COLO829 (cell line): ENCODE measurements at places on chromosomes 1 and 21.

DNA sequence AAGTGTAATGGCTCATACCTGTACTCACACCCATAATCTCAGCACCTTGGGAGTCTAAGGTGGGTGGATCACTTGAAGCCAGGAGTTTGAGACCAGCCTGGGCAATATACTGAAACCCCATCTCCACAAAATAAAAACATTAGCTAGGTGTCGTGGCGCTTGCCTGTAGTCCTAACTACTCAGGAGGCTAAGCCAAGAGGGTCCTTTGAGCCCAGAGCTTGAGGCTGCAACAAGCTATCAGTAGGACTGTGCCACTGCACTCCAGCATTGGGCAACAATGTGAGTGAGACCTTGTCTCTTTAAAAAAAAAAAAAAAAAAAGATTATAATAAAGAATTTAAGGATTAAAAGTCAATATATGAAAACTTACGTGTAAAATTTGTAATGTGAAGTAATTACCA lies 11.7 kb downstream of the BPNT1 start:
- no peak for DNase-seq

- no peak for DNase-seq
Measured at GRCh38 chr1:186739515-186739914, 59.3 kb upstream of the PTGS2 start.

DNA sequence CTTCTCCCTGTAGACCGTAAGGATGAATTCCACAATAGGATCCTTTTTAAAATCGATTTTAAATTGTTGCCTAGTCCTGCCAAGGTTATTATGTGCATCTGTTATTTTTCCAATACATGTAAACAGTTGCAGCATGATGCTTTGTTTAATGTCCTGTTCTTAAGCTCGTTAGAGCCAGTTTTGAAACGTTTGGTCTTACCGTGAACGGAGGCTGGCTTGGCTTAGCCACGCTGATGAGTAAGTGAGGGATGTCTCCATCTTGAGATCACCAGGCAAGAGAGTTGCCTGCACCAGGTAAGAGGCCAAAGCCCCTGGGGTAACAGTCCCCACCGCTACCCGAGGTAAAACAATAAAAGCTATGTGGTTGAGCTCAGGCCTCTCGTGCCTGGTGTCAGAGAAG lies 17.3 kb downstream of the CSTB start:
- no peak for DNase-seq

DNA sequence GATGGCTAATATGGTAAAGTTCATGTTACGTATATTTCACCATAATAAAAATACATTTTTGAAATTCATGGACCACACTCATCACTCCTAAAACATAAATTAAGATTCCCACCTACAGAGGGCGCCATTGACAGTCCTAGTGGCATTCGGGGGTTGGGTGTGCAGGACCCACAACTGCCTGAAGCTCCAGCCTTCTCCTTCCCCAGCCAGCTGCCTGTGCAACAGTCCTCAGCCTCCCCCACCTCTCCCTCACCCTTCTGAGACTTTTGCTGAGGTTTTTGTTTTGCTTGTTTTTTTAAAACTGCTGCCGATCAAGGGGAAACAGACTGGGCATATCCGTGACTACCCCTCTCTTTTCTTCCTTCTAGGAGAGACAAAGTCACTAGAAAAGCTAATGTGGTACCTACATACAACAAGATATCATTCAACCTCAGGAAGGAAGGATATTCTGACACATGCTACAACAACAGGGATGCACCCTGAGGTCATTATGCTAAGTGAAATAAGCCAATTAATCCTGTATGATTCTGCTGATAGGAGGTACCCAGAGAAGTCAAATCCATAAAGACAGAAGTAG lies 9.2 kb upstream of the EVA1C start:
- DNase-seq, result peak; percentile 52

DNA sequence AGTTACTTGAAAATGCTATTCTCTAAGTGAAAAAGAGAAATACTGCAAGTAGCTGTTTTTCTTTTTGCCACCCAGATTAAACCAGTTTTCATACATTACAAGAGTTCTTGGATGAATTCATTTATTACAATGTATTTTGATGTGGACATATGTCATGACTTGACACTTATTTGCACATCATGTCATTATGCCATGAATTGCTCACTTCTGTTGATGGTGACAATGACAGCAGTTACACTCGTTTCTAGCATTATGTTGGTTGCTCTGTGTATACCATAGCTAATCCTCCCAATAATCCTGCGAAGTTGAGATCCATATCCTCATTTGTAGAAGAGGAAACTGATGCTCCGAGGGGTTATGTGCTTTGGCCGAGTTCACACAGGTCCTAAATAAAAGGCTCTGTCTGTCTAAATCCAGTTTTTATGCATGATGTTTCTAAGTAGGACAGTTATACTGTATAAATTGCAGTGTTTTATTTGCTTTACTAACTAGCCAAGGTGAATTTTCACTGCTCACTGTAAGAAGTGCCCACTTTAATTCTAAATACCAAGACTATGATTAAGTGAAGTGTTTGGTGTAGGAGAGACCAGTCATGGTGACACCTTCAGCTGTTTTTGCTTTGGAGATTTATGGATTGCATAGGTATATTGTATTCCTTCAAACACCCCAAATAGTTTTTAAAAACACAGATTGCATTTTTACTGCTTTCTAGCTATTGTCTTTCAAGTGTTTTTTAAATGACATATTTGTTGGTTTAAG lies 56.7 kb downstream of the PRDM2 start:
- no peak for DNase-seq

- DNase-seq, result no peak
Measured at GRCh38 chr1:191634801-191635508, 523.3 kb upstream of the RGS18 start.

- no peak for DNase-seq
Measured at GRCh38 chr1:15288173-15288926, 41.3 kb downstream of the FHAD1 start.

DNA sequence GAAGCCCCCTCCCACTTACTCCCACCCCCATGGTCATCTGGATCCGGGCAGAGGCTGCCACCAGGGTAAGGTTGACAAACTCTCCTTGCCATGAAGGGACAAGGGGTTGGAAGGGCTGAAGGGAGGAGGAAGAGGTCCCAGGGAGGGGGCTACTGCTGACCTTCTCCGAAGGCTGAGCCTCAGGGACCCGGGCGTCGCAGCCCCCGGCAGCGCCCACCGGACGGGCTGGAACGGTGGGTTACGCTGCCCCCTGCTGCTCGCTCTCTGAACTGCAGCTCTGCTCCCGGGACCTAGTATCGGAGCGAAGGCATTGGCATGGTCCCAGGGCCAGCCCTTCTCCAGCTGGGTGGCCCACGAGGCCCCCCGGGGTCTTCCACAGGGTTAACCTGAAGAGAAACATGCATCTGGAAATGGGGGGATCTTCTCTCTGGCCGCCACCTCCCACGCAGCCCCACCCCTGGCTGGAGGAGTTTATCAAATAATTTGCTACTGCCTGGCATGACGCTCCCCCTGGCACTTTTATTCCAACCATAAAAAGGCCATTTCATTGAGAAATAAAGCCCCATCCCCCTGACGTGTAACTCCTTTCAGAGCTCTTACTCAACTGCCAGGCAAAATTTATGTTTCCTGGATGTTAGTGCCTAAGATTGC lies 70.4 kb upstream of the TARDBP start:
- peak; percentile 56 for DNase-seq

DNA sequence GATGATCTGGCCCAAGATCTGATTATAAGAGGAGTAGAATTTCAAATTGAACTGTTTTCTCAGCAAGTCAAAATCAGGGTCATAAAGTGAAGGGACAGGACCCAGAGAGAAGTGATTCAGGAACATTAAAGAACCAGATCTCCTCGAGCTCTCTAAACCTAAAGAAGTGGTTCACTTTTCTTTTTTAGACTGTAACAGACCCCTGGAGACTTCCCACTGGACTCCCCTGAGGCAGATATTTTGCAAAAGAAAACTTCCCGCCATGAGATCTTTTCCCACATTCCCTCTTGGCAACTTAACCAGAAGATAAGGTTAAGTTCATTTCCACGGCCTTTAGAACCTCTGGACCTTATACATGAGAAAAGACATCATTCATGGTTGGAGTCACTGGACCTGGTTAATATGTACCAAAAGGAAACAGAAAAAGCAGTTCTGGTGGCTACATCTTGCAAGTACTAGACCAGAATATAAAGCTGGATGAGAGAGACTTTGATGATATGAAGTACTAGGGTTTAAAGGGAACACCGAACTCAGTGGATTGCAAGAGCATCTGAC lies 1061.4 kb downstream of the MRPL39 start:
- DNase-seq, result no peak

DNA sequence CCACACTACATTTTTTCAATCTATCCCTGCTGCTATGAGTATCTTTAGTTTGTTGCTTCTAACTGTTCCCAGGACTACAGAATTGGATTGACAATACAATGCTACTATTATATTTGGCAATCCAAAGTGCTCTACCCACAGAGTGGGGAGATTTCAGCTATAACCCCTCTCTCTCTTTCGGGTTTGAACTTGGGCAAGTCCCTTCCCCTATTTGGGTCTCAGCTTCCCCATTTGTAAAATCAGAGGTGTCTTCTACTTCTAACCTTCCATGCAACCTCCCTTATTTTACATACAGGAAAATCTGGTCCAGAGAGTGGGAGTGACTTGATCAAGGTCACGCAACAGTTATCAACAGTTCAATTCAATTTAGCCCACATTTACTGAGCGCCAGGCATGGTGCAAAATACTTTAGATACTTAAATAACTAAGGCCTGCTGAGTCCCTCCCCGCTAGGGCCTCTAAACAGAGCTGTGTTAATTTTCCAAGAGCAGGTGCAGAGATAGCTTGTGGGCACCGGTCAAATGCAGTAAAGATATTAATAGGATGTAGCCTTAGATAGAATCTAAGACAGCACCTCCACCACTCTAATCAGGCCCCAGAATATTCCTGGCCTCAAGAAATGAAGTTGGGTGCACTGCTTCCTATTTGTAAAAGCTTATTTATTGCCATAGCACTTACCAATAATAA lies 9.4 kb upstream of the GPX7 start:
- DNase-seq, result no peak

GRCh38 chr21:28454564-28455252 lies 538.0 kb downstream of the LTN1 start:
- DNase-seq, result no peak

DNA sequence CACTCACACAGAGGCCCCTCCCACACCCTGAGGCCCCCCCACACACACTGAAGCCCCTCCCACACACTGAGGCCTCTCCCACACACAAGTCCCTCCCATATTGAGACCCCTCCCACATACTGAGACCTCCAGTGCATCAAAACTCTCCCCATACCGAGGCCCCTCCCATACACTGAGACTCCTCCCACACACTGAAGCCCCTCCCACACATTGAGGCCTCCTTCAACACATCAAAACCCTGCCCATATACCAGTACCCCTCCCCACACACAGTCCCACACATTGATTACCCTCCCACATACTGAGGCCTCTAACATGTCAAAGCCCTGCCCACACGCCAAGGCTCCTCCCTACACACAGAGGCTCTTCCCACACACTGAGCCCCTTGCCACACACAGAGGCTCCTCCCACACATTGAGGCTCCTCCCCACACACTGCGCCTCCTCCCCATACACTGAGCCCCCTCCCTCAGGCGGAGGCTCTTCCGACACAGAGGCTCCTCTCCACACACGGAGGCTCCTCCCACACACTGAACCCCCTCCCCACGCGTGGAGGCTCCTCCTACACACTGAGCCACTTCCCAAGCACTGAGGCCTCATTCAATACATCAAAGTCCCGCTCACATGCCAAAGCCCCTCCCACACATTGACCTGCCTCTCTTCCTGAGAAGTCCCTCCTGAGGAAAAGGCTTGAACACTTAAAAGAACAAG lies 392.3 kb downstream of the CAMTA1 start:
- DNase-seq, result peak; percentile 47

DNA sequence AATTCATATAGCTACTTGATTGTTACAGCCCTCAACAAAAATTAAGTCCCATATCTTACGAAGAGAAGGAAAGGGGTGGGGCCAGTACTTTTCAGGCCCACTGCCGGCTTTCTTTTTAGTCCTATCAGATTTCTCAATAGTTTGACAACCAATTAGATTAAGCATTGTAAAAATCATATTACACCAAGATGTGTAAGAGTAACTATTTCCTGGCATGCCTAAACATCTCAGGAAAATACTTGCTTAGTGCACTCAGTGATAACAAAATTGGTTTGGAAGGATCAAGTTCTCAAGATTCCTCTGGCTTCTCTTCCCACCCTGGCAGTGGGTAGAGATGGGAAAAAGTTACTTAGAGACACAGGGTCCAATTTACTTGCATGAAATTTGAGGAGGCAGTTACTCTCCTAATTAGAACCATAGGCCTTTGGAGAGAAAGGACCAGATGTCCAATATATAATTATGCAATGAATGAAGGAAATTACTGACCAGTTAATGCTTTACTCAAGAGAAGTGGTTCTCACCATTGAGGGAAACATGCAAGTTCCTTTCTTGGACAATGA lies 30.1 kb downstream of the STPG1 start:
- DNase-seq, result no peak
